ENCODE measurements at places on chromosomes 4 and X.

DNA sequence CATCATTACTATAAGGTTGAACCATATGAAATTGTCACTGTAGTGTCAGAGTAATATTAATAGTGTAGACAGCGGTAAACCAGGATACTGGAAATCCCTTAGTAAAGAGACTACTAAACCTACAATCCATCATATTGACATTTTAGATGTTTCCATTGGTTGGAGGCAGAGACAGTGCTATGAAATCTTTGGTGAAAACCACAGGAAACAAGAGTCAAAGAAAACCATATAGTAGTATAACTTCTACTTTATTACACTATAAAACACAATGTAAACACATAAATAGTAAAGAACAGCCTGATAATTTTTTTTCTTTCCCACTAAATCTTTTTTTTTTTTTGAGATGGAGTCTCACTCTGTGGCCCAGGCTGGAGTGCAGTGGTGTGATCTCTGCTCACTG is 15.9 kb downstream of the RELL1 start:
- DNase-seq = no peak

DNA sequence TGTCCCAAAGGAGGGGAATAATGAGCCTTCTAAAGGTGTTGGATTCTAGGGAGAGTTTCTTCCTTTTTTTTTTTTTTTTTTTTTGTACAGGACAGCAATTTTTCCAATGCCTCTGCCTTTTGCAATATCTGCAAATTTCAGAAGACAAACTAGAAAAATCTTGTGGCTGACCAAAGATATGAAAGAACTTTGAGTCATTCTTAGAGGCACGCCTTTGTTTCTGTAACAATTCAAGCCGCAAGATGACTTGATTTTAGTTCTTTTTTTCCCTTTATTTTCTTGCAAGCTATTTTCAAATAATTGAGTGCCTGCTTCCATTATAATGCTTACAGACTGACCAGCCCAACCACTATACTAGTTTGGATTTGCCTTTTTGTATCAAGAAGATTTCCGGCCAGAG is 47.6 kb upstream of the UXT start:
- DNase-seq = no peak

DNA sequence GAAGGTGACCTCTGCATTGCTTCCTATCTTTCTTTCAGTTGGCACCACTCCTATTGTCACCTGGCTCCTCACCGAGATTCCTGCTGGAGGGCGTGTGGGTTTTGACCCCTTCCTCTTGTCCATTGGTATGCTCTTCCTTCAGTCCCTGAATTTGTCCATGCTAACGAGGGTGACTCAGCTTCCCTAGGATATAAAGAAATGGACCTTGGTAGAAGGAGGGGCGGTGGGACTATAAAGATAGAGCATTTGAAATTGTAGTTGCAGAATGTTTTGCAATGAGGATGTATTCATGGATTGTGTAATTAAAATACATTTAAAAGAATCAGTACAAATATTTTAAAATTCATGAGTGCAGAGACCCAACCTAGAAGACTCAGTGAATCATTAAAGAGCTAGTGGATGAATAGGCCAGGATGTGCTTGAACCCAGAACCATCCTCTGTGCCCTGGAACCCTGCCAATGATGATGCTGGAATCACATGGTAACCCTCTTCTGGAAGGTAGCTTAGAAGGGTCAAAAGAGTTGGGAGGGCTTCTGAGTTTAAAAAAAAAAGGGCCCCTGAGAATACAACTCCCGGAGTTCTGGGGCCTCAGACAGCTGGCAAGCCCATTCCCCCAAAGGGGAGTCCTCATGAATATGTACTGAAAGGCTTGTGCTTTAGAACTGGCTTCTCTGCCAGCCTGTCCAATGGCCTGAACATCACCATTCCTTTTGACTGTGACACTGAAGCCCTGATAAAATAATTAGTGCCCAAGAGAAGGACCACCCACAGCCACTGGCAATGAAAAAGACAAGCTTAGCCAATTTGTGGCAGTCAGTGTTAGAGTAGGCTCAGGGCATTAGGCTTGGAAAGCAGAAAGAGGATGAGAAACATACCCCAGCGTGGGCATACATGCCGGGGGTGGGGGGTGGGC is 8.0 kb downstream of the XPNPEP2 start:
- no peak for DNase-seq

- no peak for DNase-seq
Measured at GRCh38 chrX:154734061-154734781, 16.7 kb downstream of the GAB3 start.

GRCh38 chrX:42952621-42953020 is 174.7 kb upstream of the PPP1R2C start:
- DNase-seq = no peak

DNA sequence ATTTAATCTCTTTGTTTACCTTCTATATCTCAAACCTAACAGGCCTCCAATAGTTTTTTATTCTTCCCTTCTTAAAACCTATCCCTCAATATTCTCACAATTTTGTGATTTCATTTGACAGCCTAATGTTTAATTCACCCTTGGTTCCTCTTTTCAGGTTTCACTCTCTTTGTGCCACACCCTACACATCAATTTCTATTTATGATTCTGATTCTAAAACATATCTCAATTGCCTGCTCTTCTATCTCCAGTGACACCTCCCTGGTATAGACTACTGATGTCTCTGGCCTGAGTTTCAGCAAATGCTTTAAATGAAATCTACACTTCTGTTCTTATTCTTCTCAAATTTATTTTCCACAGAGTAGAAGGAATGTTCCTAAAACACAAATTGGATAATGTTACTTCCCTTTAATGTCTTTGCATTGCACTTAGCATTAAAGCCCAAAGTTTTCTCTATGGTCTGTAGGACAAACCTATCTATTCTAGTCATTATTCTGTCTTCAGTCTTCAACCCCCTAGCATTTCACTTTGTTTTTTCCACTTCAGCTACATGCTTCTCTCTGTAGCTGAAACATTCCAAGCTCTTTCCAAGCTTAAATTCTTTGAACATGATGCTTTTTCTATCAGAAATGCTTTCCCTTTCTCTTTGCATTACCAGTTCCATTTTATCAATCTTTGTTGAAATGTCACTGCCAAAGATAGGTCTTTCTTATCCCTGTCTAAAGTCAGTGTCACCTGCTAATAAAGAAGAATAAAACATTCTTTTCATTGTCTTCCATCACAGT is 622.0 kb downstream of the CENPC start:
- no peak for DNase-seq

DNA sequence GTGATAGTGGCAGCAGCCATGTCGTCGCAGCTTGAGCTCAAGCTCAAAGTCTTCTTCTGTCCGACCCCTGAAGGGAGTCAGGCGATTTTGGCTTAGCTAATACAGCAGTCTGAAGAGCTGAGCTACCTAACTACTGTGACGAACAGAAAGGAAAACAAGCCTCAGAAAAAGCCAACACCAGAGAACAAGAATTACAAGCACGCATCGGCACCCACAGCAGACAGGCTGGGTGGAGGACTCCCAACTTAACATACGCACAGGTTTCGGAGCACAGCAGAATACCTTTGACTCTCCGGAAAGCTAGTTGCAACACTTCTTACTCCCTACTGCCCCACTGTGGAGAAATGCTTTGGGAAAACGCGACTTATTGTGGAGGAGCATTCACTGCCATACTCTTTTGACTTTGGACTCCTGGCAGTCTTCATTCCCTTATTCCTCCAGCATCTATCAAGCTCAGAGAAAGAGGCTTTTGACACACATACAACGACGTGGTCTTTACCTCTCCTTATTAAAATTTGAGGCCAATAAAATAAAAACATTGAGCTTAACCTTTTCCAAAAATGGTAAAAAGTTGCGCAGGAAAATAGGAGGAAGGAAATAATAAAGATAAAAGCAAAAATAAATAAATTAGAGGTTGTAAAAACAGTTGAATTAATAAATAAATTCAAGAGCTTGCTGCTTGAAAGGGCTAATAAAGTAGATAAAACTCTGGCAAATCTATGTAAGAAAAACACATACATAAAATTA is 41.3 kb upstream of the GPC3 start:
- DNase-seq = peak; percentile 17

GRCh38 chr4:42487230-42487629 is 89.9 kb downstream of the SHISA3 start:
- no peak for DNase-seq

GRCh38 chr4:182975806-182976205 is 58.6 kb upstream of the DCTD start:
- DNase-seq = no peak

- no peak for DNase-seq
Measured at GRCh38 chr4:102717448-102718092, 43.2 kb downstream of the MANBA start.

- DNase-seq = no peak
Measured at GRCh38 chr4:7892212-7893019, 47.2 kb downstream of the AFAP1 start.

- no peak for DNase-seq
Measured at GRCh38 chr4:23365086-23365485, 524.8 kb downstream of the PPARGC1A start.

DNA sequence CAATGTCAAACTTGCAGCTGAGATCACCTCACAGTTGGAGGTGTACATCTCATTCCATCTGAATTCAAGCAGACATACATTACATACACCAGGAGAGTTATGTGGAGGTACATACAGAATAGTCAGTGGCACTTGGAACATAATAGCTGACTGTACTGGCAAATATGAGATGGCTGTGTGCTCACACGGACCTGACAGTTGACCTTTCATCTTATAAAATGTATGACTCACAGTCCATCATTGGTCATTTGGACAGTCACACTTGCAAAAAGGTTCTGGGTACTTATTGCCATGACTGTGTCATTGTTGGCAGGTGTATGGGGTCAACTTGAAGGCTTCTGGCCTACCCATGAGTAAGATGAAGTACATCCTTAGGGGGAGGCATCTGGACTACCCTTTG is 88.6 kb upstream of the WDR1 start:
- no peak for DNase-seq

DNA sequence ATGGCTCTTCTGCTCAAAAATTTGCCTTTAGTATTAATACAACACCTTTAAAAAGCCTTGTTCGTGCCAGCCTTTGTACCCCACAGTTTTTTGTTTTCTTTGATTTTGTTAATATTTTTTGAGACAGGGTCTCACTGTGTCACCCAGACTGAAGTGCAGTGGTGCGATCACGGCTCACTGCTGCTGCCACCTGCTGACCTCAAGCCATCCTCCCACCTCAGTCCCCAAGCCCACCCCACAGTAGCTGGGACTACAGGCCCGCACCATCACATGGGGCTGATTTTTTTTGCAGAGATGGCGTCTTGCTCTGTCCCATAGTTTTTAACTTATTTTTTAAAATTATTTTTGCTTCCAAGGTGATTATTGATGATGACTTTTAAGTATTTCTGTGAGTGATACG is 134.0 kb downstream of the HTR2C start:
- no peak for DNase-seq

- no peak for DNase-seq
Measured at GRCh38 chr4:107711831-107712230, 8.2 kb downstream of the PAPSS1 start.

GRCh38 chr4:113806850-113807249 is 45.3 kb upstream of the CAMK2D start:
- DNase-seq = no peak

GRCh38 chrX:12115377-12115776 is 22.9 kb upstream of the FRMPD4 start:
- DNase-seq = no peak

GRCh38 chr4:24574236-24574635 is 10.1 kb downstream of the DHX15 start:
- no peak for DNase-seq

DNA sequence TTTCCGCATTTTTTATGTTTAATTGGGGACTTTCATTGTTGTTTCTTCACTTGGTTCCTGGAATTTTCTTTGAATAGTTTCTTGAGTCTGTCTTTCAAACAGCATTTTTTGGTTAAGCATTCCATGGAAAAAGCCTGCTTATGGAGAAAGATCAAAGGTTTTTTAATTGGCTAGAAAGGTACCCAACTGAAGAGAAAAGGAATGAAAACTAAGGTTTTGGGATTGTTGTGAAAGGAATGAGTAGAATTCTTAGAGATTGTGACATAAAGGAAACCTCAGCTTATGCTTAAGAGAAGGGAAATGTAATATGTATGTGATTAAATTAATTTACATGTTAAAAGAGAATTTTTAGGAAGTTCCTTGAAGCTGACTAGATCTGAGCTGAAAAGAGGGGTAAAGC is 82.8 kb downstream of the CCKAR start:
- no peak for DNase-seq

DNA sequence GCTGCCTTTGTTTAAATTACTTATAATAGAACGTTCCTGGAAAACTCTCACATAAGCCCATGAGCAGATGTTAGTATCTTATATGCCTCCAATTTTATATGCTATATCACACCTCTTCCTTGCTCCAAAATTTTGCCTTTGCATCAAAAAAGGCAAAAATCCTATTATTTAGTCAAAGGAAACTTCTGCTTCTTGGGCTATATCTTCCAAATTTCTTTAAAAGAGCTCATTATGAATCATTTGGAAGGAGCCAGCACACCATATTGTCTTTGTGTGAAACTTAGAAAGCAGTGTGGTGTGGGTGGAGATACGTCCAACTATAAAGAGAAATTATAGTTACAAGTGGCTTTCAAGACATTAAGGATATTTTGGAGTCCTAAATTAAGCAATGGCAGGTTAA is 35.7 kb downstream of the NHS start:
- DNase-seq = no peak

DNA sequence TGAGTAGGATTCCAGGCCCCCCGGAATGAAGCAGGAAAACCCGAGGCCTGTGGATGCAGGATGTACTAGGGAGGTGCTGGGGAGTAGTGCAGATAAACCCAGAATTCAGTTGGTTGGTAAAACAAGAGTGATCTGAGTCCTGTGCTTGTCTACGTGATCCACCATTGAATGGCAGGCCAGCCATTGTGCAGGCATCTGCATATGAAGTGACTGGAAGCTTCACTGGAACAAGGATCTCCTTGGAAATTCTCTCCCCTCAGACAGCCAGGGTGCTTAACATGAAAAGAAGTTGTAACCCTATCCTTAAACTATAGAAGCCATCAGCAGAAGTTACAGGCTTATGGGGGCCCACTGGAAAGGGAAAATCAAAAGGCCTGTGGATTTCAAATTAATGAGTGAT is 656 bp upstream of the GSPT2 start:
- no peak for DNase-seq

- no peak for DNase-seq
Measured at GRCh38 chrX:101290957-101291603, at the start of gene TAF7L. Gene TAF7L (minus strand): TSS chrX:101291334. CDS start chrX:101287543, 3,791 bp downstream.

DNA sequence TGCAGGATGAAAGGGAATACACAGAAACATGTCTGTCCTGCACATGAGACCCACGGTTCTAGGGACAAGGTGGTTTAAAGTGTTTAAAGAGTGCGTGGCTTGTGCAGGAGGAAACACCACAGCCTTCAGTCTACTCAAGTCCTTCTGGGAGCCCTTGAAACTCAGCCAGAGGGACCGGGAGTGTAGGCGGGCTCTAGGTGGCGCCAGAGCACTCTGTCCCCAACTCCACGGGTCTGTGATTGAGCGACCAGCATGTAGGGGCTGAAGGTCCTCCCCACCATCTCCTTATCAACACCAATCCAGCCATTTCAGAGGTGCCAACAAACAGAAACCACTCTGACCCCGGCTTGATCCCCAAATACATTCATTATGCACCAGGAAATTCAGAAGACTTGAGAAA is 82.0 kb upstream of the CLDN34 start:
- peak; percentile 13 for DNase-seq

- DNase-seq = no peak
Measured at GRCh38 chr4:173722075-173722474, 192.0 kb upstream of the HAND2 start.
